ENCODE measurements at places on chromosomes 11 and 22. TPM values are rescaled to one million over a fixed set of nuclear protein-coding genes. Genes with fewer than 3 reads are reported as not detected.

RCOR2 gene
- total RNA-seq: not detected

DNA sequence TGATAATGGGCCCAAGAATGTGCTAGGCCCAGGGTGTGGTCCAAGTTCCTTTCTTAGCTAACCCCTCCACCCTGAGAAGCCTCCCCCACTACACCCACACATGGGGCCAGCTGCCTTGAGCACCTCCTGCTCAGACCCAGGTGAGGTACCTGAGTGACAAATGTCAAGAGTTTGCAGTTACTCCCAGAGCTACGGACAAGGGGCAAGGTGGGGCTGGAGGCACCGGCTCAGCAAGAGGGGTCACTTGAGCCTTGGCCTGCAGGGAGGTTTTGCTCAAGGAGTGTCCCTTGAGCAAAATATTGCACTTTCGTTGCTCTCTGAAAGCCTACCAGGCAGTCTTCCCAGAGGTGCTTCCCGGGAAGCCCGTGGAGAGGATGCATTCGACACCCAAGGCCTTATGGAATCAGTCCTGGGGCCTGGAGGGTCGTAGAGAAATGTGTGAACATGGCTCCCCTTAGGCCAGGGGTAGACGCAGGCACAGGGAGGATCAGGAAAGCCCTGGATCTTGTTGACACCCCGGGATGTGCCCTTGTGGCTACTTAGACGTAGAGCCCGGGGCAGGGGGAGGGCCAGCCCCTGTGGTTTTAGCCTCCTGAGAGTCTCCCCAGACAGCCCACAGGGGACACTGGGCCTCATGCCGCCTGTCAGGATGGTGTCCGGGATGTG lies 114.2 kb downstream of the KCNQ1 start:
- no peak overlapping the region for H3K27ac ChIP-seq
- no peak overlapping the region for H3K4me3 ChIP-seq
- no peak for DNase-seq
- no peaks in the 10 kb centered on the region for H3K36me3 ChIP-seq
- H3K4me1 ChIP-seq: peaks cover 20% of the 10 kb centered on the region

DNA sequence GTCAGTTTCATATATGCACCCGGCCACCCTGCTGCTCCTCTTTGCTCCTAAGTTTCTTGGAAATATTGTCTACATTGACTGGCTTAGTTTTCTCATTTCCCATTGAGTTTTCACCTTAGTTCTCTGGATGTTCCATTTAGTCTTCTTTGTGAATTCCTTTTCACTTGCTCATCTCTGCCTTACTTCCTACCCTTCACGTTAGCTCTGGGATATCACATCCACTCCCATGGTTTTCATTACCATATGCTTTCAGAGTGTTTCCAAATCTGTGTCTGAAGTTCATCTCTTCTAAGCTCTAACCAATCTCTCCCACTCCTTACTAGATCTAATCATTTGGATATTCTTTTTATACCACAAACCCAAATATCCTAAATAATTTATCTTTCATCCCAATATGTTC lies 226.4 kb downstream of the FAM76B start:
- H3K4me1 ChIP-seq: no peaks in the 10 kb centered on the region
- DNase-seq: no peak
- H3K27me3 ChIP-seq: no peaks in the 10 kb centered on the region
- no peak overlapping the region for H3K27ac ChIP-seq
- no peaks in the 10 kb centered on the region for H3K36me3 ChIP-seq

DNA sequence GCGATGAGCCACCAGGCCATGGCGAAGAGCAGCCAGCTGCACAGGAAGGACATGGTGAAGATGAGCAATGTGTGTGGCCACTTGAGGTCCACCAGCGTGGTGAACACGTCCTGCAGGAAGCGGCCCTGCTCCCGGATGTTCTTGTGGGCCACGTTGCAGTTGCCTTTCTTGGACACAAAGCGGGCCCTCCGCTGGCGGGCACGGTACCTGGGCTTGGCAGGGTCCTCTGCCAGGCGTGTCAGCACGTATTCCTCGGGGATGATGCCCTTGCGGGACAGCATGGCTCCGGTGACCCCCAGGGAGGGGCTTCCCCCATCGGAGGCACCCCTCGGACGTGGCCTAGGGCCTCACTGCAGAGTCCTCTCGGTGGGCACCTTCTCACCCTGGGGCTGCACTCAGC lies 648 bp downstream of the KCNJ11 start:
- H3K4me3 ChIP-seq: no peak overlapping the region
- H3K36me3 ChIP-seq: no peaks in the 10 kb centered on the region
- peaks cover 33% of the 10 kb centered on the region for H3K4me1 ChIP-seq

GRCh38 chr11:64372021-64372420 lies 13.1 kb downstream of the RPS6KA4 start:
- no peaks in the 10 kb centered on the region for H3K36me3 ChIP-seq
- no peak overlapping the region for H3K4me3 ChIP-seq
- H3K27me3 ChIP-seq: no peaks in the 10 kb centered on the region
- peaks cover 15% of the 10 kb centered on the region for H3K4me1 ChIP-seq

DNA sequence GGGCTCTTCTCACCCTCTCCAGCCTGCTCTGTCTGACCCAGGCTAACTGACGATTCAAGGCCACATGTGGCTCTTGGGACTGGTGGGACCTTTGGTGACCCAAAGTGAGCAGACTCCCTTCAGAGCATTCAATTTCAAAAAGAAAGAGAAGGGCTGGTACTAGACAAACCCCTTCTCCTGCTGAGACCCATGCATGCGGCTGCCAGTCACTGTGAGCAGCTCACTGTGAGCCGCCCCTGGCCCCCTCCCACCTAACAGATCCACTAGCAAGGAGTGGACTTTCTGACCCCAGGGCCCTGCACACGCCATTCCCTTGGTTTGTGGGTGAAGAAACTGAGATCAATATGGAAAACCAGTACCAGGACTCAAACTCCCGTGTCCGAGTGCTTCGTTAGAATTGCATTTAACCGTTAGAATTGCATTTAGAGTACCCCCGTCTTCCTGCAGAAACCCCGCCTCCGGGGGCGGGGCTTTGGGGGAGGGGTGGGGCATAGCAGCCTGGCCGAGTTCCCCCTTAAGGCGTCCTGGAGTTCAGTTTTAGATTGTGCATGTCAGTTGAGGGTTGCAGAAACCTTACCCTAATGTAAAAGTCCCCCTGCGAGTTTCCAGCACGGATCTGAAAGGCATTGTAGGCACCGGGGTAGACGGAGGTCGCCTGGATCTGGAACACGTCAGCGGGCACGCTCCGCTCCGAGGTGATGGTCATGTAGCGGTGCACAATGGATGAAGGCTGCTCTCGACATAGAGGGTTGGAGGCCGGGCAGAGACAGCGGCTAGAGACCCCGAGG lies 5.1 kb downstream of the EFEMP2 start:
- peaks cover 14% of the 10 kb centered on the region for H3K4me1 ChIP-seq
- H3K4me3 ChIP-seq: no peak overlapping the region
- no peaks in the 10 kb centered on the region for H3K27me3 ChIP-seq
- H3K27ac ChIP-seq: no peak overlapping the region
- no peaks in the 10 kb centered on the region for H3K36me3 ChIP-seq
- DNase-seq: no peak

GRCh38 chr11:60111793-60112192 lies 23.3 kb downstream of the MS4A2 start:
- H3K27me3 ChIP-seq: no peaks in the 10 kb centered on the region
- no peak overlapping the region for H3K27ac ChIP-seq
- no peak for DNase-seq
- H3K4me3 ChIP-seq: no peak overlapping the region

- H3K4me3 ChIP-seq: no peak overlapping the region
- no peak overlapping the region for H3K27ac ChIP-seq
- peaks cover 12% of the 10 kb centered on the region for H3K4me1 ChIP-seq
- H3K27me3 ChIP-seq: no peaks in the 10 kb centered on the region
Measured at GRCh38 chr22:17235149-17235655, 16.0 kb upstream of the ADA2 start.

ALDH3B2 gene
- not detected for total RNA-seq

DNA sequence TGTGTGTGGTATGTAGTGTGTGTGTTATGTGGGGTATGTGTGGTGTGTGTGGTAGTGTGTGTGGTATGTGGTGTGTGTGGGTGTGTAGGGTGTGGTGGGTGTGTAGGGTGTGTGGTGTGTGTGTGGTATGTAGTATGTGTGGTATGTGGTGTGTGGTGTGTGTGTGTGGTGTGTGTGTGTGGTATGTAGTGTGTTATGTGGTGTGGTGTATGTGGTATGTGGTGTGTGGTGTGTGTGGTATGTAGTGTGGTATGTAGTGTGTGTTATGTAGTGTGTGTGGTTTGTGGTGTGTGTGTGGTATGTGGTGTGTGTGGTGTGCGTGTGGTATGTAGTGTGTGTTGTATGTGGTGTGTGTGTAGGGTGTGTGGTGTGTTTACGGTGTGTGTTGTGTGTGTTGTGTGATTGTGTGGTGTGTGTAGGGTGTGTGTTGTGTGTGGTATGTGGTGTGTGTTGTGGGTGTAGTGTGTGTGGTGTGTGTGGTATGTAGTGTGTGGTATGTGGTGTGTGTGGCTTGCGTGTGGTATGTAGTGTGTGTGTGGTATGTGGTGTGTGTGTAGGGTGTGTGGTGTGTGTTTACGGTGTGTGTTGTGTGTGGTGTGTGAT lies 4.2 kb upstream of the PPP6R2 start:
- no peak for DNase-seq
- no peaks in the 10 kb centered on the region for H3K36me3 ChIP-seq
- no peak overlapping the region for H3K27ac ChIP-seq
- H3K4me3 ChIP-seq: no peak overlapping the region

- H3K4me1 ChIP-seq: peaks cover 7% of the 10 kb centered on the region
- no peak for DNase-seq
- H3K27me3 ChIP-seq: peaks cover 4% of the 10 kb centered on the region
- no peak overlapping the region for H3K27ac ChIP-seq
- no peaks in the 10 kb centered on the region for H3K36me3 ChIP-seq
Measured at GRCh38 chr11:87351676-87352075, 313.9 kb downstream of the TMEM135 start.

DNA sequence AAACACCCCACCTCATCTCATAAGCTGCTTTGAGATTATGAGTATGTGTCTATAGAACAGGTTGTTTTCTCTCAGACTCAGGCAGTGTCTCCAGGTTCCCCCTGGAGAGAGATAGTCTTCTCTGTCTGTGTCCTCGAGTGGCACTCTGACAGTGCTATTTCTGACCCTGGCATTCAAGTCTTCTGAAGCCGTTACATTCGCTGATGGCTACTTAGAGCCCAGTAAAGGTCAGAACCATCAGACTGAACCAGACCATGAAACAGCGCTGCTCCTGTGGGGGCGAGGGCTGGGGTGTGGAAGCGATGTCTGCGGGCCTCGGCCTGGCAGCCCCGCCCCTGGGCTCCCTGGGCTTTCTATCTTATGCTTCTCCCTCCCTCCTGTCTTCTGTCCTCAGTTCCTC lies 23.5 kb downstream of the SHISA8 start:
- H3K4me3 ChIP-seq: no peak overlapping the region

- H3K4me3 ChIP-seq: no peak overlapping the region
- no peaks in the 10 kb centered on the region for H3K36me3 ChIP-seq
- DNase-seq: no peak
- no peaks in the 10 kb centered on the region for H3K4me1 ChIP-seq
- no peaks in the 10 kb centered on the region for H3K27me3 ChIP-seq
Measured at GRCh38 chr11:106231591-106231990, 154.1 kb downstream of the AASDHPPT start.

DNA sequence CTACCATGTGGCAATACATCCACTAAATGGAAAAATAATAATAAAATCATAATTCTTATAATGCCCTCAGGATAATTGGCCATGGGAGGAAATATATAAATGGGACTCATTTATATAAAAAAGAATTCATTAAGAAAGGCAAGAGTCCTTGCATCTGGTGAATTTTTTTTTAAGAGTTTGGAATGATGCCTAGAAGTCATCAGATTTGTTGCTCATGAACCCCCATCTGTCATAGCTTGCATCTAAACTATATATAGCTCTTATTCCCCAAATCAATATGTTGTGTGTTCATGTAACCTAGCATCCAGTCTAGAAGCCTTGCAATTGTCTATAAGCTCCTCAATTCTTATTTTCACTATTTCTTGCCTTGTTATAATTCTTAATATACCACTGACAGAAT lies 75.9 kb downstream of the CADM1 start:
- no peak overlapping the region for H3K27ac ChIP-seq
- no peaks in the 10 kb centered on the region for H3K27me3 ChIP-seq
- no peaks in the 10 kb centered on the region for H3K36me3 ChIP-seq
- H3K4me1 ChIP-seq: no peaks in the 10 kb centered on the region
- H3K4me3 ChIP-seq: no peak overlapping the region
- no peak for DNase-seq

- no peak for DNase-seq
- peaks cover 23% of the 10 kb centered on the region for H3K36me3 ChIP-seq
- H3K4me1 ChIP-seq: peaks cover 22% of the 10 kb centered on the region
- H3K4me3 ChIP-seq: no peak overlapping the region
- no peaks in the 10 kb centered on the region for H3K27me3 ChIP-seq
Measured at GRCh38 chr11:82978422-82979099, 77.0 kb downstream of the DDIAS start.

LARGE2 gene
- total RNA-seq: 93.1 TPM

- no peaks in the 10 kb centered on the region for H3K36me3 ChIP-seq
- DNase-seq: no peak
- no peak overlapping the region for H3K4me3 ChIP-seq
- H3K27ac ChIP-seq: no peak overlapping the region
Measured at GRCh38 chr11:116454020-116454645, 318.7 kb downstream of the BUD13 start.

GRCh38 chr11:86151174-86152005 lies 82.5 kb upstream of the PICALM start:
- no peak for DNase-seq
- no peaks in the 10 kb centered on the region for H3K4me1 ChIP-seq
- no peaks in the 10 kb centered on the region for H3K27me3 ChIP-seq
- H3K27ac ChIP-seq: no peak overlapping the region

RASGRP2 gene
- 653 TPM for total RNA-seq

OOSP2 gene
- total RNA-seq: not detected

- H3K36me3 ChIP-seq: peaks cover under 1% of the 10 kb centered on the region
- H3K4me3 ChIP-seq: no peak overlapping the region
- no peak for DNase-seq
- no peaks in the 10 kb centered on the region for H3K27me3 ChIP-seq
- no peak overlapping the region for H3K27ac ChIP-seq
- H3K4me1 ChIP-seq: peaks cover 36% of the 10 kb centered on the region
Measured at GRCh38 chr11:46677991-46678740, 22.3 kb downstream of the ARHGAP1 start.

DNA sequence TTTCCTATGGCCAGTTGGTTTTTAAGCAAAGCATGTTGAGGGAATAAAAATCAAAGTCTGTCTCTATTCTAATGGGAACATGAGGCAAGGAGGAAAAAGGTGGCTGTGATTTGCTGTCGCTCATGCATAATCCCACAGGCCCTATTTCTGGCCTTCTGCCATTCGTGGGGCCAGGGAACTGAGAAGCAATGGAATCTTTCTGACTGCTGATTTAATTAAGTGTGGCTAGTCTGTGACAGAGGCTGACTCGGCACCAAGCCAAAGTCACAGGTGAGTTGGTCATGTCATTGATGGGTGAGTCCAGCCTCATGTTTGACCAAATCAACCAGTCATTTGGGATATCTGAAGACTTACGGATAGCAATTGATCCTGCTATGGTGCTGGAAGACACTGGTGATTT lies 429.3 kb upstream of the CADM1 start:
- no peak overlapping the region for H3K27ac ChIP-seq
- no peak overlapping the region for H3K4me3 ChIP-seq
- no peaks in the 10 kb centered on the region for H3K36me3 ChIP-seq
- H3K27me3 ChIP-seq: no peaks in the 10 kb centered on the region
- no peak for DNase-seq

All from B cell (primary cell).